ENCODE measurements at places on chromosomes 16 and 17.

DNA sequence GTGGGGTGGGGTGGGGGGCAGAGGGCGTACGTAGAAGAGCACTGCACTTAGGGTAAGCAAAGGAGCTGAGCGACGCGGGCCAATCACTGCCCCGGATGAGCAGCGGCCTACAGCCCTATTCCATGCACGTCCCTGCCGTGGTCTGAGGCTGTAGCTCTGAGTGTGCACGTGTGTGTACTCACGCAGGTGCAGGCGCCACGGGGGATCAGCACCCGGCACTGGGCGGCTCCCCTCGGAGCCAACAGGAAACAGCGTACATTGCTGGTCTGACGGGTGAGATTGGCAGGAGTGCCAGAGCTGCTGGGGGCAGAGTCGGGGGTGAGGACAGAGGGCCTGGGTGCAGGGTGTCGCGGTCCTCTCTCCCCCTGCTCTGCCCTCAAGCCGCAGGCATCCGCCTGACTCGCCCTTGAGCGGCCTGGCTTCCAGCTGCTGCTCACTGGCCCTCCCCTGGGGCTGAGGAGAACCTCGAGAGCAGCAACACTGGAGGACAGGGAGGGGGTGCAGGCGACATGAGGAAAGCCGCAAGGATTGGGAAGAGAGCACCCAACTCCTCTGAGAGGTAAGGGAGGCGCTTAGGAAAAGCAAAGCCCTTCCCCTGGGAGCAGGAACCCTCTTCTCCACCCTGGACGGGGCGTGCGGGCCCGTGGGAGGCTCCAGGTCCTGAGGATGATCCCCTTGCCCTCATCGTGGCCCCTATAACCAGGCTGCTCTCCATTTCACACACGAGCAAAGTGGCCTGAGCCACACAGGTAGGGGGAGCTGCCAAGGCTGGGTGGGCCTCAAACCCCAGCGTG is 57.8 kb downstream of the ENGASE start:
- no peak for DNase-seq

DNA sequence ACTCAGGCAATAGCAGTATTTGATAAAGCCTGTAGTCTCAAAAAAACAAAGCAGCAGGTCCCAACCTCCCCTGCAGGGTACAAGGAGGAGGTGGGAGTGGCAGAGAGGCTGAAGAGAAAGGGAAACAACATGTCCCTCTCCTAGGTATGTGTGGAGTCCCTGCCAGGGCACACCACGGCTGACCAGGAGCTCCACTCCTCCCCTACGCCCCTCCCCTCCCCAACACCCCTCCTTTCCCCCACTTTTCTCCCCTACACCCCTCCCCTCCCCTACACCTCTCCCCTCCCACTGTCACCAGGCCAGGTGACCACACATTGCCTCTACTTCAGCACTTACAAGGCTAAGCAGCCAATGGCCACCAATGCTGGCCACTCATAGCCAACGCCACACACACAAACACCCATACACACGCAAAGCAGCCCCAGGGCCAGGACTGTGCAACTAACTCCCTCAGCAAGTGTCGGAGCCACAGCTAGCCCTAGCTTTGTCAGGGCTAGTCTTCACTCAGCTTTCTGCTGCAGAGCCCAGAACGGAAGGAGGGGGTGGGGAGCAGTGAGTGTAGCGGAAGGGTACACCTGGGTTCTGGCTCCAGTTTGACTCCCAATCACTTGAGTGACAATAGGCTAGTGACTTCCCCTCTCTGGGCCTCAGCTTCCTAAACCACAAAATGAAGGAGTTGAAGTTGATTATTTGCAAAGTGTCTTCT is 8.2 kb downstream of the CAVIN1 start:
- DNase-seq = no peak

- no peak for DNase-seq
These were observed 372.3 kb upstream of the SALL1 start for GRCh38 chr16:51523400-51523799.

GRCh38 chr17:77844681-77845080 is 113.8 kb upstream of the TNRC6C start:
- no peak for DNase-seq

- no peak for DNase-seq
These were observed 23.6 kb upstream of the DNAI2 start for GRCh38 chr17:74250324-74250995.

DNA sequence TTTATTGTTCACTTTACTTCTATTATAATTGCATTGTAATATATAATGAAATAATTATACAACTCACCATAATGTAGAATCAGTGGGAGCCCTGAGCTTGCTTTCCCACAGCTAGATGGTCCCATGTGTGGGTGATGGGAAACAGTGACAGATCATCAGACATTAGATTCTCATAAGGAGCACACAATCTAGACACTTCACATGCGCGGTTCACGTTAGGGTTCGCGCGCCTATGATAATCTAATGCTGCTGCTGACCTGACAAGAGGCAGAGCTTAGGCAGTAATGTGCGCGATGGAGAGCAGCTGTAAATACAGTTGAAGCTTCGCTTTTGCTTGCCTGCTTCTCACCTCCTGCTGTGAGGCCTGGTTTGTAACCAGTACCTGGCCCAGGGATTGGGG is 40.2 kb downstream of the BCAS3 start:
- DNase-seq = no peak

- no peak for DNase-seq
These were observed 35.4 kb upstream of the ARL6IP1 start for GRCh38 chr16:18836702-18837101.

DNA sequence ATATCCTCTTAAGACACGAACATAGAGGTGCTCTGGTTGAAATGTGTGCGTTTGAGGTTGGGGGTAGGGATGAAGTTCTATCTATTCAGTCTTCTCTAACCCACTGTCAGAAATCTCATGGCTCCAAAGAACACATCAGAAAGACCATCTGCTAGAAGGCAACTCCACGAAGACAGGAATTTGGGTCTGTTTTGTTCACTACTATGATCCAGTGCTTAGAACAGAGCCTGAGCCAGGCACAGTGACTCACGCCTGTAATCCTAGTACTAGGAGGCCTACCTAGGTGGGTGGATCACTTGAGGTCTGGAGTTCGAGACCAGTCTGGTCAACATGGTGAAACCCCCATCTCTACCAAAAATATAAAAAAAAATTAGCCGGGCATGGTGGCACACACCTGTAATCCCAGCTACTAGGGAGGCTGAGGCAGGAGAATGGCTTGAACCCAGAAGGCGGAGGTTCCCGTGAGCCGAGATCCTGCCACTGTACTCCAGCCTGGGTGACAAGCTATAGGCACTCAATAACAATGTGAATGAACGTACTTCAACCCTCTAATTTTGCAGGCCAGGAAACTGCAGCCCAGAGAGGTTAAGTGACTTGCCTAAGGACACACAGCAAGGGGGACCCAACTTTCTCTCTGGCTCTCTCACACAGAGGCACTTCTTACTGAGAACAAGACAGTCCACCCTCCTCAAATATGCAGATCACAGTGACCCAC is 2.3 kb downstream of the CASKIN2 start:
- DNase-seq = no peak

- DNase-seq = no peak
These were observed 98.9 kb downstream of the ABCC6 start for GRCh38 chr16:16124438-16124837.

DNA sequence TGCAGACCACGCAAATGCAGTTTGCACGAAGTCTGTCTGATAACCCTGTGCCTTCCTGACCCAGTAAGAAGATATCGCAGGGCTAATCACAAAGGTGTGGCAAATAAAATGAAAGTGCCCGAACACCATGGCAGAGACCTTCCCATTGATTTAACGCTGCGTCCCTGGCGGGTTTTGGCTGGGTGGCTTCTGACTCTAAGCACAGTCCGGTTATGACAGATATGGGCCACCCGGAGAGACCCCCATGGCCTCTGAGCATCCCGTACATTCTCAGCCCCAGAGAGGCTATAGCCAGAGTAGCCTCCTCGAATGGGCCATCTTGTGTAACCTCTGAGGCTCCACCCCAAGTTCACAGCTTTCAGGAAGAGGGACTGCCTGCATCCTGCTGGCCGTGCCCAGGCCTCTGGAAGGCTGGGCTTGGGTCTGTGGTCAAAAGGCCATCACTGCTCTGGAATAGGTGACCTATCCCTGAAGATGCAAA is 5.5 kb downstream of the FOXC2 start:
- no peak for DNase-seq

DNA sequence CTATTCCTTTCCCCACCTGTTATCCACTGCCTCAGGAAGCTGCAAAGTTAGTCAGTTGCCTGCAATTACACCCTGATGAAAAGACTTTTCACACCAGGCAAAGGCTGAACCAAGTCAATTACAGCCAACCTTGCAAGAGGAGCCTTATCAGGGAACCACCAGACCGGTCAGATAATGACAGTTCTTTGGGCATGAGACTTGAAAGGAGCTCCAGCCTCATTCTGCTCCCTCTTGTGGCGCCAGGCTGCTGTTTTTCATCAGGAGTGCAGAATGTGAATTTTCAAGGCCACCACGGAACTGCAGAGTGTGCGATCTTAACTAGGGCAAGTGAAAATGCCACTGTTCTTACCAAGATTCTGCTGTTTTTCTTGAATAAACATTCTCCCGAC is 22.5 kb downstream of the DNAI2 start:
- no peak for DNase-seq

DNA sequence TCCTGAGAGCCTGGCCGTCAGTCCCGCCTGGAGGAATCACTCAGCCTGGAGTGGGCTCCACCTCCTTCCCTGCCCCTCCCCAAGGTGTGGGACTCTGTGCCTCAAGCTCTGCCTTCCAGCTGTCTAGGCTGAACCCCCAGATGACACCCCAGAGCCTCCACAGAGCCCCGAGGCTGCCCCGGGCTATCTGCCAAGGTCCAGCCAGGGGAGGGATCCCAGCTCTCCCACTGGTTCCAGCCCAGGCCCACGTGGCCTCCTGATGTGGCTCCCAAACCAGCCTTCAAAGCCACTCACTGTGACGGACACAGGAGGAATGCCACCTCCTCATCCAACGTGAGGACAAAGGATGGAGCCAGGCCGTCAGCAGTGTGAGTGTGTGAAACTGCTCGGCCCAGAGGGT is 45.6 kb upstream of the ENPP7 start:
- no peak for DNase-seq

GRCh38 chr17:62933501-62934385 is 32.3 kb upstream of the TANC2 start:
- no peak for DNase-seq

DNA sequence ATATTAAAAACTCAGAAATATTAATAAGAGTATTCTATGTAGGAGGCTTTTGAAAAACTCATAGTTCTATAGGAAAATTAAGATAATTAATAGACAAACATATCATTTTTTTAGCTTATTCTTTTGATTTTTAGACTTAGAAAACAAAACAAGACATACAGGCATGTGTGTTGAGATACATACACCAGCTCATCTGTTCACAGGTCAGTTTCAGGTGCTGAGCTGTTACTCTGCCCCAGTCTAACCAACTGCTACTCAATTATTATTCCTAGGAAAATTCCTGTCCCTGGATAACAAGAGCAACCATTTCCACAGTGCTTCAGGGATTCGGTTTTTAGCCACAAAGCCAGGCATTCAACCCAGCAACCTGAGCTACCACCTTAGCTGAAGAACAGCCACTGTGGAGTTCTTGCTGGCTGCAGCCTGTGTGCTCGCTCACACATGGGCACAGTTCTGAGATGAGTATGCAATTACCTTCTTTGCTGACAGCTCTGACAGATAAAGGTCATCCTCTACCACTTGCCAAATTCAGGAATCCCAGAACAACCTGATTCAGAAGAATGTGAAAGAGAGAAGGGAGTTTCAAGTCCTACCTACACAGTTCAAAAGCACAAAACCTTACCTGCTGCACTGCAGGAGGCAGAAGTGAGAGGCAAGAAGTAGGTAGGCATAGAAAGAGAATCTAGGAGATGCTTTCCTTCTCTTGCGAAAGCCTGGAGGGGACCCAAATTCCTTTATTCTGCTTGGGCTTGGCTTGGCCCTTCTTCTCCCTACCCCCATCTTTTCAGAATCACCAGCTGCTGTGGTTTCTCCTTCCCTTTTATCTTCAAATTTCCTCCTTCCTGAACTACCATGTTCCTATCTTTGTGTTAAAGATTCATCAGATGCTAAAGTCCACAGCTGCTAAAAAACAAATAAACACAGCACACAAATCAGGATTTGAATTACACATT is 62.7 kb downstream of the TEX2 start:
- DNase-seq = no peak

GRCh38 chr16:66566051-66566901 is at the start of gene CMTM1:
TSS of gene CMTM1 (plus strand) at chr16:66566439. CDS start at chr16:66566514, 75 bp downstream.
- no peak for DNase-seq

- DNase-seq = no peak
These were observed 38.2 kb downstream of the TK2 start for GRCh38 chr16:66511602-66512271.

GRCh38 chr17:48455791-48456190 is 25.8 kb upstream of the SKAP1 start:
- DNase-seq = no peak

- no peak for DNase-seq
These were observed 6.1 kb upstream of the KRT14 start for GRCh38 chr17:41592601-41593305.

DNA sequence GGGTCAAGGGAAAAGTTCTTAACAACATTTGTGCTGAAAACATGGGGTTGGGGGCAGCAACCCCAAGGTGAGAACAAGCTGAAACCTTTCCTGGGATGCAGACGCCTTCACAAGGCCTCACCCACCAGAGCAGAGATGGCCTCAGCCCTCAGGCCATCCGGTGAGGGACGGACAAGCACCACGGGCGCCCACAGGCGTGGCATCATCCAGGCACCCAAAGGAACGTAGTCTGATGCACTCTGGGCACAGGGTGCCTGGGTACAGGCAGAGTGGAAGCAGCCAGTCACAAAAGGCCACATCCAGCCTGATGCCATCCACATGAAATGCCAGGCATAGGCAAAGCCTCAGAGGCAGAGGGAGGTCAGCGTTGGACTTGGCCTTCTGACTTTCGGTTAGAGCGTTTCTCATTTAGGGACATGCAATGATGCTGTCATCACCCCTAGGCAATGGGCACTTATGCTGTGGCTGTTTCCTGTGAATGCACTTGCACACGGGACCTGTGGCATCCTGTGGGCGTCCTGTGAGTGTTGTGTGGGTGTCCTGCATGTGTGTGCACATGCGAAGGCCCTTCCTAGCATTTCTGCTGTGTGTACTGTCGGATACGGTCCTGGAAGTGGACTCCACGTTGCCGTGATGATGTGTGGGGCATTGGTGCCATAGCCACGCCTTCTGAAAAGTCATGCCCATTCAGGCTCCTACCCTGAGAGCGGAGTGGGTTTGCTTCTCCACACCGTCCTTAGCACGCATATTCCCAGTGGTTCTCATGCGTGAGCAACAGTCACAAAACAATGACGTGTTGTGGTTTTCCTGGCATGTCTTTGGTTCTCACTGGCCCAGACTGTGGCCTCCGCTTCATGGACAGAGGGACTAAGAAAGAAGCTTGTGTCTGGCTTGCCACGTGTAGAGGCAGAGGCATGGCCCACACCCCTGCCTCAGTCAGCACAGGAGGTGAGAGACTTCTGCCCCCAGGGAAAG is 52.7 kb upstream of the ZNF469 start:
- DNase-seq = no peak
